LNCaP clone FGC (cell line): ENCODE measurements at places on chromosomes 6 and 20.

DNA sequence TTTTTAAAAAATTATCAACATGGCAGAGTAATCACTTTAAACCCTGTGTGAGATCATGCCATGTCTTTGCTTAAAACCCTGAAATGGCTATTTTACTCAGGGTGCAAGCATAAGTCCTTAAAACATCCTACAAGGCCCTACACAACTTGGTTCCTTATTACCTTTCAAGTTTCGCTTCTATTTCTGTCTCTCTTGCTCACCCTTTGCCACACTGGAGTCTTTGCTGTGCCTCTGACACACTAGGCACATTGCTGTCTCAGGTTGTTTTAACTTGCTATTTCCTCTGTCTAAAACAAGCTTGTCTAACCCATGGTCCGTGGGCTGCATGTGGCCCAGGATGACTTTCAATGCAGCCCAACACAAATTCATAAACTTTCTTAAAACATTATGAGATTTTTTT is 55.6 kb downstream of the KIAA0408 start:
- DNase-seq: no peak

DNA sequence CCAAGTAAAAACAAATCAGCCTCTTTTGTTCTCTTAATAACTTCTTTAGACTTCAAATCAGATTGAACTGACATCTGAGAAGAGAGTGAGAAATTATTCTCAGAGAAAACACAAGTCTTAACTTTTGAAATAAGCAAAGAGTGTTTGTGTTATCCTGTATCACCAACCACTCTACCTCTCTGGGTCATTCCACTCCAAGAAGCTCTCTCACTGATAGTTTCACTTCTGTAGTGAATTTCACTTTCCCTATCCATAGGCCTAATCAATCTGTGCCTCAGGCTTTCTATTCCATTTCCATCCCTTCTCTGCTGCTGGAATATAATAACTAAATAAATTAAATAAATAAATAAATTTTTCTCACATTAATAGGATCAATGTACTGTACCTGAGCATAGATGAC is 235.0 kb downstream of the HTR1B start:
- no peak for DNase-seq

DNA sequence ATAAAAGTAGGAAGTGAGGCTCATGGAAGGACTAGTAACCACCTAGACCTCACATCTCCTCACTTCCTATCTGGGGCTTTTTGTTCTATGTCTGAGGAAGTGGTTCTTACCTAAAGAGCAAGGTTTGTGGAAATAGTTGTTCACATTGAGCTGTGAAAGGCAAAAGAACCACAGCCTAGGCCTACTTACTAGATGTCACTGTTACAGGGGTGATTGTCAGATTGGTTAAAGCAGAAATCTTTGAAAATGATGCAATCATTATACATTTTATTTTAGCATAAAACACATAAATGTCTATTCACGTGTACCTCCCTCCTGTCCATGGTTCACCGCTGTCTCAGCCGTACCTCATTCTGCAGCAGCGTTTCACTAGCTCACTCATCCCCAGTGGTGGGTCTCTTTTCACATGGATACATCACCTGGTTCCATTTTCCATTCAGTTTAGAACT is 268.8 kb downstream of the TMEM242 start:
- DNase-seq: no peak

GRCh38 chr20:18258126-18258860 is 30.0 kb upstream of the ZNF133 start:
- no peak for DNase-seq

GRCh38 chr6:10613723-10614122 is 80.7 kb downstream of the C6orf52 start:
- DNase-seq: peak; percentile 52

- no peak for DNase-seq
Measured at GRCh38 chr20:54337144-54337543, 129.3 kb downstream of the PFDN4 start.

GRCh38 chr6:142943711-142944123 is 1.3 kb downstream of the HIVEP2 start:
- DNase-seq: no peak

DNA sequence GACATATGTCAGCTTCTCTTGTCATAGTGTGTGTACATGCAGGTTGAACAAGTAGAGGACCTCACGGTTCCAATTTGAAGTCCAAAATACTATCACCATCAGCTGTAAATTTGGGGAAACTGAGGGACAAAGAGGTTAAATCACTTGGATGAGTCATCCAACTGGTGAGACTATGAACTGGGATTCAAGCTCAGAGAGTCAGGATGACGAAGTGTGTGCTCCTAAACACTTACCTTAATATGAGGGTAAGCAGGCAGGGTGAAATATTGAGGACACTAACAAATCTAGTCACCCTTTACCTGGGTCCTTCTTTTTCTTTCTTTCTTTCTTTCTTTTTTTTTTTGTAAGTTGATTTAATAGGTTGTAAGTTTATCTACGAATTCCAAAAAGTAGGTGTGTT is 198.3 kb downstream of the KCNQ5 start:
- DNase-seq: no peak
